ENCODE measurements at places on chromosomes 5 and 9.

- no peak for DNase-seq
Observed at GRCh38 chr9:16543225-16543624, 327.2 kb downstream of the BNC2 start.

- DNase-seq: no peak
Observed at GRCh38 chr9:100425758-100426157, 1.2 kb upstream of the MSANTD3 start.

DNA sequence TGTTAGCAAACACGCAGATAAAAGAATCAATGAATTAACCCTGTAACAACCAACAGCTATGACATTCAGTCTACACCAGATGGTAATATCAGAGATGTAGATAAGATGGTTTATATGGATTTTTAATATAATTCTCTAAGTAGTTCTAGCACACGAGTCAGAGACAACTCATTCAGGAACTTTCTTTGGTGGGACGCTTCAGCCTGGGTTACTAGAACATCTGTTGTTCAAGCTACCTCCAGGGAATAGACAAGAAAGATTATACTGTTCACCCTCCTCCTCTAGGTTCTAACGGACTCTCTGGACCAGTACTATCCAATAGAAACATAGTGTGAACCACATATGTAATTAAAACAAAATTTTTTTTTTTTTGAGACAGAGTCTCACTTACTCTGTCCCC lies 73.8 kb downstream of the RAPGEF1 start:
- DNase-seq: no peak

- DNase-seq: no peak
Observed at GRCh38 chr9:105121861-105122430, 122.5 kb upstream of the SLC44A1 start.

GRCh38 chr5:8317335-8317734 lies 448.4 kb downstream of the MTRR start:
- DNase-seq: no peak

GRCh38 chr5:138463419-138464007 lies 1.8 kb upstream of the EGR1 start:
- peak; percentile 68 for DNase-seq

GRCh38 chr9:2790466-2790865 lies 53.4 kb downstream of the PUM3 start:
- no peak for DNase-seq

- no peak for DNase-seq
Observed at GRCh38 chr9:105911104-105911911, 217.0 kb downstream of the TMEM38B start.

DNA sequence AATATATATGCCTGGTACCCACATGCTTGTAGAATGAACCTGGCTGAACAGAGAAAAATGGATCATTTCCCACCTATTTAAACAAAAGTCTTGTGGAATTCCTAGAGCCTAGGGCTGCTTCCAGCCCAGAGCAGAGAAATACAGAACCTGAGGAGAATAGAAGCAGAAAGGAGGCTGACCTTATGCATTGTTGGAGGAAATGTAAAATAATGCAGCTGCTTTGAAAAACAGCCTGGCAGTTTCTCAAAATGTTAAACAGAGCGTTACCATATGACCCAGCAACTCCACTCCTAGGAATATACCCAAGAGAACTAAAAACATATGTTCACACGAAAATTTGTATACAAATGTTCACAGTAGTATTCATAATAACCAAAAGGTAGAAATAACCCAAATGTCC lies 15.1 kb downstream of the MAPKAP1 start:
- no peak for DNase-seq

- no peak for DNase-seq
Observed at GRCh38 chr5:60483050-60483449, 216.9 kb downstream of the DEPDC1B start.

DNA sequence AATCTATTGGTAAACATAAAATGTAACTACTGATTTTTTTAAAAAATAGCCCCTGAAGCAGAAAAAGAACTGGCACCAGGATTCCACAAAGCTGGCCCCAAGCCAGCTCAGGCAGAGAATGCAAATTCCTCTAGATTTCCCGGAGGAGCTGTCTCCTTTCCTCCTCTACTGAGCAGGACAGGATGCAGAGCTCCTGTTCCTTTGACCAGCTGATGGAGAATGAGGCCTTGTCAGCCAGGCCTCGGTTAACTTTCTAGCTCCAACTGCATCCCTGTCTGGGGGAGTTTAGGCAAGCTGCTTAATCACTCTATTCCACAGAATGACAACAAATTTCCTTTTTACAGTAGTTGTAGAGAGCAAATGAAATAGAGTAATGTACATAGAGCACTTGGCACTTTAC lies 155.5 kb downstream of the GNAQ start:
- no peak for DNase-seq

GRCh38 chr5:78758169-78758839 lies 109.7 kb upstream of the LHFPL2 start:
- DNase-seq: no peak

GRCh38 chr9:11275158-11275695 lies 662.4 kb upstream of the PTPRD start:
- no peak for DNase-seq

GRCh38 chr9:134321946-134322741 lies 4.1 kb upstream of the RXRA start:
- DNase-seq: peak; percentile 53

DNA sequence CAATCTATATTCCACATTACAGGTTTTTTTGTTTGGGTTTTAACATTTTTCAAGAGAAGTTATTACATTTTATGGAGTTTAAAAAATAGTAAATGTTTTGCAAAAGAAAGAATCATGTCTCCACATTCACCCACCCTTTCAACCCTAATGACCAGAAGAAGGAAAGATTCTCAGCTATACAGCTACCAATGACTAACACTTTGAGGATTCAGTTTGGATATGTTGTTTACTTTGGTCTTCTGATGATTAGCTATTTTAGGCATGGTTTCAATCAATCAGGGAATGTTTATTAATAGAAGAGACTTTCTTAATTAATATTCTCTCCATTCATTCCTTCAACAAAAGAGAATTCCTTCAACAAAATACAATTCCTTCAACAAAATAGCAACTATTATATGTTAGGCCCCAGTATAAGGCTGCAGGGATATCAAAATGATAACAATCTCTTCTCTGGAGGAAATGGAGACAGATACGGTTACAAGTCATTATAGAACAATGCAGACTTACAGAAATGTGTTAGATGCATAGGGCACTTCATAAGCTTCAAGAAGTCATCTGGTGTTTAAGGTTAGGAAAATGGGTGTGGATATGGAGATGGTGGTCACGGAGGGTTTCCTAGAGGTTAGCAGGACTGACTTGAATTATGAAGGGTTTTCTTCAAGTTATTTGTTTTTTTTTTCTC lies 9.3 kb upstream of the NR3C1 start:
- DNase-seq: no peak

- no peak for DNase-seq
Observed at GRCh38 chr9:109574061-109574882, 76.2 kb upstream of the PTPN3 start.

DNA sequence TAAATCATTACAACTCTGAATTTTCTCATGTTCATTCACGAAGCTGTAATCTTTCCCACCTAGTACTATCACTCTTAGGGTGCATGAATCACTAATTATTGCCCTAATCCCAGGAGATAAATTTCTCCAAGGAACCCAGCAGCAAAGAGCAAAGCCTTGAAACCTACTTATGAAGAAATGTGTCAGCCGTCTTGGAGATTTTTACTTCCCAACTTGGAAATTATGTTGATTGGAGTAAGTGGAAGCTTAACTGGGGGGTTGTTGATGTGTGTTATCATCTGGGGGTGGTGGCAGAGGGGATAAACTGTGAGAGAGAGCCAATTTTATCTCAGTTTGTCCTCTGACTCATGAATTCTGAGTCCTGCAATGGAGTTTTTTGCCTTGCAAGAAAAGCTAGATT lies 440.5 kb upstream of the WWC1 start:
- DNase-seq: no peak

DNA sequence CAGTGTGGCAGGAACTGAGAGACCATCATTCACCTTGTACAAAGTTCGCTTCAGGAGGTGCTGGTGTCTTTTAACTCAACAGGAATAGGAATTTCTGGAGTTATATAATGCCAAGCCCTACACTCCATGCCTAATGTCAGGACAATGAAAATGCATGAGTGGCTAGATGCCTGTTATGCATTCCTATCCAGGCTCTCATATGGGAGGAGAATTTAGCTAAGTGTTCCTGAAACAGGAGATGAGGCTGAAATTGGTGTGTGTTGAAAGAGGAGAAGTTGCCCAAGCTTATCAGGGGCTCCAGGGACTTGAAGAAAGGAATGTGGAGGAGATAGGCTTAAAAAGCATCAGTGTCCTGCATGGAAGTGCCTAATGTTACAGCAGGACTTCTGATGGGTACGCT lies 26.8 kb upstream of the PRUNE2 start:
- no peak for DNase-seq

- no peak for DNase-seq
Observed at GRCh38 chr5:32090755-32091128, 83.4 kb downstream of the GOLPH3 start.

DNA sequence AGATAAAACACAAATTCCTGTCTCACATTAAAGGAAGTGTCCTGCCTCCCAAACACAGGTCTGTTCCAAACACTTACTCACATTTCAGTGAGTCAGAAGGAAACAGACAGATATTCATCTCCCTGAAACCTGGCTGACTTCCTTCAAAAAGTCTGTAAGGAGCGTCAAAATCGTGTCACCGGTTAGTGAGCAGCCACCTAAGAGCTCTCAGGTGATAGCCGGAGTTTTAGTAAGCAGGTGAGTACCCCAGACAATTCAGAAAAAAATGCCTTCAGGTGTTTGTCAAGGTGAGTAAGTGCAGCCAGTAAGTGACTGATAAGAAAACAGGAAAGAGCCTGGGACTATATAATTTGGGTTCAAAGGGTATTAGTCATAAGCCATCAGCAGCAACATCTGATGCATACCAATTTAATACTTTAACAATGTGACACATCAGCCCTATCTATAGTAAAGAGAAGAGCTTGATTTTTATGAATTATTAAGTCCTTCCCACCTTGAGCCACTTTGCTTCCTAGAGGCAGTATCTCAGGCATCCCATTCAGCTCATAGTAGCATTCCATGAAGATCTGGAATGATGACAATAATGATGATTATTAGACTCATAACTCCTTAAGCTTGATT lies 1.3 kb upstream of the ITGA2 start:
- no peak for DNase-seq

DNA sequence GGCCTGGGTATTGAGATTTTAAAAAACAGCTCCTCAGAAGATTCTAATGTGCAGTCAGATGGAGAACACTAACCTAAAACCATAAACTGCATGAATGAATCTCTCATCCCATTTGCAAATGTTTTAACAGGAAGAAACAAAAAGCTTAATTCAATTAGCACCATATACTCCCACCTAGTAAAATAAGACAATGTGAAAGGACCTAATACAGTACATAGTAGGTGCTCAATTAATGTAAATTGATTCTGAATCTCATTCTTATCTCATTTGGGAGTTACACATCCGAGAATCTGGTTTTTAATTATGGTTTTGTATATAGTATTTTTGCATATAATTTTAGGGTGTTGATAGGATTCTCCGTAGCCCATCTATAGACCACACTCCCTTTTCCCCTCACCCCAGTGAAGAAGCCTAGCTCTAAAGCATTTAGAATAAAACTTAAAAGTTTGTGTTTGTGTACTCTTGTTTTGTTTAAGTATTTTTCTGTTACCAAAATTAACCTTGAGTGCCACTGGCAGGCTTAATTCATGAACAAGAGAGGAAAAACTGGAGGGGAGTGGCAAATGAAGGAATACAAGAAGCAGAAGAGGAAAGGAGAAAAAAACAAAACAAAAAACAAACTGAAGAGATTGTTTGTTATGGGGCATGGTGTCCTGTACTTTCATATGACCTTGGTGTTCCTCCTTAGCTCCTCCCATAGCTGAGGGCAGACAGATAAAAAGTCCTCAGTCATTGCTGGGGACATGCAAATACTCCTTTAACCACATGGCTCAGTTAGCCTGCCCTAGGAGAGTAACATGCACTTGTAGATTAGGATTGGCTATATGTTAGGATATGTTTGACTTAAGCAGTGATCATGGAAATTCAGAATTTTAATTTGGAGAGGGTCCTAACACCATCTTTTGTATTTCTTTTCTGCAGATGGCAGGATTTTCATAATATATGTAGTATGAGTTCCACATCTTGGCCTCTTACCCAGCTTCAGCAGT lies 1.2 kb downstream of the RNF14 start:
- no peak for DNase-seq

DNA sequence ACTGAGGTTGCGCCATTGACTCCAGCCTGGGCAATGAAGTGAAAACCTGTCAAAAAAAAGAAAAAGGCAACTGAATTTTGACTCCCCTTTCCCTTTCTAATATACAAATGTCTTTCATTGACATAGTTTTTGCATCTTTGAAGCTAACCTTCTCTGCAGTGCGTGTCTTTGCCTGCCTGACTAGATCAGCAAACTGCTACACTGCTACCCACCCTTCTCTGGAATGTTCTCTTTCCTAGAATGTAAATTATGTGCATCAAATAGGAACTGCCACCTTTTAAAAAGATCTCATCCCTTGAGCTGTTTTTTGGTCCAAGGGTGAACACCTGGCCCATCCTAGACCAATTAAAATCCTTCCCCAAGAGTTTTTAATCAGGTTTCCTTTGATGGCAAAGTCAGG lies 127.6 kb downstream of the SLC28A3 start:
- no peak for DNase-seq

DNA sequence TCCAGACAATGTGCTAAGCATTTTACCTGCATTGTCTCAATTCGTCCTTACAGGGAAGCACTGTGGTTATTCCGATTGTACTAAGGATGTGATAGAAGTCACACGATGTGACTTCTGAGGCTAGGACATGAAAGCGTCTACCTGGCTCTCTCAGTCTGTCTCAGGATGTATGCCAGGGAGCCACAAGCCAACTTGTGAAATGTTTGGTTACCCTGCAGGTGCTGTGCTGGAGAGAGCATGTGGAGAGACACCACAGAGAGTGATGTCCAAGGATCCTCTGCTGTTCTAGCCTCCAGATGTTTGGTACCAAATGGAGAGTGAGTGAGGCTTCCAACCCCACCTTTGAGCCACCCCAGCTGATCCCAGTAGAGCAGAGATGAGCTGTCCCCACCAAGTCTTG lies 120.1 kb upstream of the IL12B start:
- no peak for DNase-seq

DNA sequence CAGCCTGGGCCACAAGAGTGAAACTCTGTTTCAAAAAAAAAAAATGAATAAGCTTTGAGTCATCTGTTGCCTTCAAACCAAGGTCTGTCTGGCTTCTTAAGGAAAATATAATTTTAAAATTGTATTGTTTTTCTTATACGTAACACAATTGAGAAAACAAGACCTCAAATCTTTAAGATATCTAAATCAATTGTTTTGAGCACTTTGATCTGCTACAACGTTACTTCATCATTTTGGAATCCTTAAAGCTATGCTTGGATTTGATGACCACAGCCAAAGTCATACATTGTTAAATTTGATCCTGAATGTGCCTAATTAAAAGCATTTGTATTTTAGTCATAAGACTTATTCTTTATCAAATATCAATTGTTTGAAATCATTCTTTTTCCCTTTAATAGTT lies 37.7 kb upstream of the VCAN start:
- DNase-seq: no peak

All from sciatic nerve (tissue), 2 donors.